ENCODE measurements at places on chromosomes 3 and 15.
A peak's percentile ranks its signal among the peaks of the same experiment; 100 is the strongest.

- DNase-seq: peak; percentile 81
These were observed 44.7 kb downstream of the FAM43A start for GRCh38 chr3:194730365-194730764.

DNA sequence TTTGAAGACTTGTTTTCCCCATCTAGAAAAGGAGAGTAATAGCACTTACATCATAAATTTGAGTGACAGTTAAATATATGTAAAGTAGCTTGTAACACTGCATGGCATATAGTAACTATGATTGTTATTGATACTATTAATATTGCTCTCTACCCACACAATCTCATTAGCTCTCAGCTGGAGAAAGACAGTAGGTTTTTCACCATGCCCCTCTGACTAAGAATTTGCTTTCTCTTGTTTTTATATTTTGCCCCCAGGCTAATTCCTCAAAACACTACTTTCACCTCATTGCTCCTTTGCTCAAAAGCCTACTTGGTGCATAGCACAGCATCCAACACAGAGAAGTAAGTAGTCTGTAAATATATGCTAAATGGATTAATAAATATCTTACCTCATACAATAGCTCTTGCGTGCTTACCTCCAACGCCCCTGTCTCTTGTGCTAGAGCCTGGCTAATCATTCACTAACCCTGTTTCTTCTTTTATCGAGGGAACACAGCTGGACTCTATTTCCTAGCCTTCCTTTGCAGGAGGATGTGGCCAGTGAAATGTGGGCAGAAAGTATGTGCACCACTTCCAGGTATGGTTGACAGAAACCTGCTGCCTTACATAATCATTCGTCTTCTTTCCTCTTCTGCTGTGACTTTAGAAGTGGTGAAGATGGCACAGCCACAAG lies 190.0 kb downstream of the PLCH1 start:
- no peak for DNase-seq

DNA sequence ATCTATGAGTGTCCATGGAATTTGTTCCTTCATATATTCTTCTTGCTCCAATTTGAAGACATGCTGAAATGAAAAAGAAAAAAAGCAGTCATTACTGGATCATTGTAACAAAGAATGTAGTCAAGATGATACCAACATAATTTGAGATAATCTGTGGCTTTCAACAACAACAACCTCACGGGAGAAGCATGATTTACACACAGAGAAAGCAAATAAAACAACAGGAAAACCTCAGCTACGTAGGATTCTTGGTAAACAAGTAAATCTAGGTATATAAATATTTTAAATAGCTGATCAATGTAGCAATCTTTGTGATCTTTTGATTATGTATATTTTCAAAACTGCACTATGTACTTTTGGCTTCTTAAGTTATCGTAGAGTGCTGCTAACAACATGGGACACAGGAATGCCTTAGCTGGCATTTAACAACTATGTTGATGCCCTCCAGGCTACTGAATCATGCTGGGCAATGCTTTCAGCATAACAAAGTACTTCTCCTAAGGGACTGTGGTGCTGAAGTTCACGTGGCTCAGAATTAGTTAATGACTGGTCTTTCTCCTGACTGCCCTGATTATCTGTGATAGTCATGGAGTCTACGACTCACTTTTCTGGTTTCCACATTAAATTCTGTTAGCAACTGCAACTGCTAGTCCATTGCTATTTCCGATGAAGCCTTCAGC lies 96.5 kb upstream of the MYO5C start:
- no peak for DNase-seq

GRCh38 chr3:60636846-60637245 lies 614.4 kb downstream of the FHIT start:
- DNase-seq: no peak

- DNase-seq: no peak
These were observed 22.6 kb downstream of the SRP14 start for GRCh38 chr15:40016224-40016865.

DNA sequence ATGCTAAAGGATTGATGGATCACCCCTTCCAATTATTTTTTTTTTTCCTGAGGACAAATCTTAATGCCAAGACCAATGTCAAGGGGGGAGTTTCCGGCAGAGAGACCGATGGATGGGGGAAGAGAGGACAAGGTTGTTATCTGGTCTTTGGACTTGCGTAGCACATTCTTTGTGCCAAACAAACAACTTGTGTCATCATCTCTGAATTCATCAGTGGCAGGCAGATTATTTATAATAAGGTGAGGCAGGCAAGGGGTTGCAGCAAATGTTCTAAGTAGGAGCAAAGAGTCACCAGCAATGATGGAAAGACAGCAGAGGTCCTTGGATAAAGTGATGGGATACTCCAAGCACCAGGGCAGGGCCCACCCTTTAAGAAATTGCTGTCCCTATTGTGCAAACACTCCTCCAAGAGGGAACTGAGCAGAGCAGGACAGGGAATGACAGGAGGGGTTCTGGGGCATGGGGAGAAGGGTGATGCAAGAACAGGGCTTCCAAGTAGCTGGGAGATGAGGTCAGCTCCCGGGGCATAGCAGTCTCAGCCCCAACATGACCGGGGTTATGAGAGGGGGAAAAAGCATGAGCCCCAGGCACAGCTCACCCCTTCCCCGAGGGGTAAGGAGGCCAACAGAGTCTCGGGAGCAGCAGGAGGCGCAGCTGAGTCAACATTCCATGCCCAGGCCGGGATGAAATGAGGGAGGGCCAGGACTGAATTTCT lies 57.4 kb downstream of the ANXA2 start:
- DNase-seq: no peak

DNA sequence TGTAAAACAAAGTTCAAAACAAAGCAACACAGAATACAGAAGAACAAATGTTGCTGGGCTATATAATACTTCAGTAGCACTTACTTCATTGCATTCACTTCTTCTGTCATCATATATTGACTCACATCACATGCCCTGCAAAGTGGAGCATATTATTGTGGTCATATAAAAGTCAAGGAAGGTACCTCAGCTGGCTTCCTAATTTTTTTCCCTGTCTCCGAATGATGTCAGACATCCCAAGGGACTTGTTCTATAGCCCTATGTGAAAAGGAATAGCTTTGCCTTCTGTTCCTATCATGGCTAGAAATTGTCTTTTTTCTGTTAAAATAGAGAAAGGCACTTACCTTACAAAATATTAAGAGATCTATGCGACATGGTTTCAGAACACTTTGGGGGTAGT lies 109.4 kb downstream of the LRTM1 start:
- DNase-seq: no peak

- DNase-seq: peak; percentile 29
These were observed 5.2 kb downstream of the LINS1 start for GRCh38 chr15:100596792-100597191.

All from colonic mucosa (tissue), 4 donors.